Fibroblast of gingiva (primary cell): ENCODE measurements at places on chromosomes 5 and 9.

DNA sequence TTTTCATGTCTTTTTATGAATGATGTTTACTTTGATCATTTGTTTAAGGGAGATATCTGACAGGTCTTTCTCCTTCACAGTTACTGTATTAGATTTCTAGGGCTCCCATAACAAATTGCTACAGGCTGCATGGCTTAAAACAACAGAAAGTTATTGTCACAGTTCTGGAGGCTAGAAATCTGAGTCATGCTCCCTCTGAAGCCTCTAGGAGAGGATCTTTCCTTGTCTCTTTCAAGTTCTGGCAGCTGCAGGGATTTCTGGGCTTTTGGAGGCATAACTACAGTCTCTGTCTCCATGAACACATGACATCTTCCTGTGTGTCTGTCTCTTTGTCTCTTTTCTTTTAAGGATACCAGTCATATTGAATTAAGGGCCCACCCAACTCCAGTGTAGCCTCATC is 557.3 kb upstream of the SEMA6A start:
- DNase-seq = no peak

- DNase-seq = no peak
These were observed 118.4 kb downstream of the ASTN2 start for GRCh38 chr9:117296453-117296852.

DNA sequence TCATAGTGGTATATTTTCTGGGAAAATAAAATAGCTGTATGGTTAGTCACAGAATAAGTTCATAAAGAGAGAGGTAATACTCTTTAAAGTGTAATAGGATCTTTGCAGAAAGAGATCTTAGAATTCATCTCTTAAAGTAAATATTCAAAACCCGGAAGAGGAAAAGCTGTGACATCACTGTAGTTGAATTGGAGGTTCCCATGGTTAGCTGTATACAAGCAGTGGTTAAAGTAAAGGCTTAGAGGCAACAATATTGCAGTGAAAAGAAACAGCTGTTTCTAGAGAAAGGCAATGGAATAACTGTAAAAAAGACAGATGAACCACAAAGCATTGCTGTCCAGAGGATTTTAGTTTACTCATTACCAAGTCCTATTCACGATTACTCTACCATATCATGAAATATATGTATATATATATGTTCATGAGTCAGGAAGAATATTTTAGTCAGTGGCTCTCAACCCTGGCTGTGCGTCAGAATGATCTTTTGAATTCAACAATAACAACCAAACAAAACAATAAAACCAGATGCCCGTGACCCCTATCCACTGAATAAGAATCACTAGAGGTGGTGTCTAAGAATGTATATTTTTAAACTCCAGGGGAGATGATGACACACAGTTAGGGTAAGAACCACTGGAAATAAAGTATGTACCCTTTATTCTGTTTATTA is 4.7 kb downstream of the ERCC6L2 start:
- DNase-seq = peak; percentile 51

- DNase-seq = no peak
These were observed 9.8 kb downstream of the PPP1R26 start for GRCh38 chr9:135489188-135489906.

- no peak for DNase-seq
These were observed 4.3 kb downstream of the EEIG1 start for GRCh38 chr9:127976498-127976897.
